ENCODE measurements at places on chromosomes 3 and 15. TPM values are rescaled to one million over a fixed set of nuclear protein-coding genes. Genes with fewer than 3 reads are reported as not detected.

GOLGA8R gene
- polyA plus RNA-seq, result 4.7 TPM

TLR9 gene
- polyA plus RNA-seq, result 0.56 TPM

DHX30 gene
- polyA plus RNA-seq, result 60.5 TPM

UBXN7 gene
- 3.5 TPM for polyA plus RNA-seq

SI gene
- polyA plus RNA-seq, result under 0.01 TPM

UBE3A gene
- 19.6 TPM for polyA plus RNA-seq

CHRM5 gene
- 0.15 TPM for polyA plus RNA-seq

CD276 gene
- polyA plus RNA-seq, result 100.0 TPM

ATP13A5 gene
- polyA plus RNA-seq, result not detected
